ENCODE measurements at places on chromosomes 2 and 18.

DNA sequence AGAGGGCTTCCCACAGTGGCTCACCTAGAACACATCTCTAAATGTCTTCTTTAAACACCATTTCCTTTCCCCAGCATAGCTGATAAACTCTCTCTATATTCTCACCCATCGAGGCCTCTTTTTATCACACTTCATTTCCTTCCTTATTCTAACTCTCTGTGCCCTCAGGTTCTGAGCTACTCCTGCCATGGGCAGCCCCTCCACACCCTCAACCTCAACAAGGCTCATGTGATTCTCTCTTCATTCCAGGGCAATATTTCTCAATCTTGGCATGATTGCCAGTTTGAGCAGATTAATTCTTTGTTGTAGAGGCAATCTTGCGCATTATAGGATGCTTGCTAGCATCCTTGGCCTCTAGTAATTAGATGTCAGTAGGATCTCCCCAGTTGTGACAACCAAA lies 999.1 kb downstream of the TSN start:
- DNase-seq: no peak

GRCh38 chr2:8714283-8714682 lies 32.4 kb downstream of the ID2 start:
- no peak for DNase-seq

- DNase-seq: no peak
Measured at GRCh38 chr18:41936471-41937134, 18.4 kb upstream of the PIK3C3 start.

DNA sequence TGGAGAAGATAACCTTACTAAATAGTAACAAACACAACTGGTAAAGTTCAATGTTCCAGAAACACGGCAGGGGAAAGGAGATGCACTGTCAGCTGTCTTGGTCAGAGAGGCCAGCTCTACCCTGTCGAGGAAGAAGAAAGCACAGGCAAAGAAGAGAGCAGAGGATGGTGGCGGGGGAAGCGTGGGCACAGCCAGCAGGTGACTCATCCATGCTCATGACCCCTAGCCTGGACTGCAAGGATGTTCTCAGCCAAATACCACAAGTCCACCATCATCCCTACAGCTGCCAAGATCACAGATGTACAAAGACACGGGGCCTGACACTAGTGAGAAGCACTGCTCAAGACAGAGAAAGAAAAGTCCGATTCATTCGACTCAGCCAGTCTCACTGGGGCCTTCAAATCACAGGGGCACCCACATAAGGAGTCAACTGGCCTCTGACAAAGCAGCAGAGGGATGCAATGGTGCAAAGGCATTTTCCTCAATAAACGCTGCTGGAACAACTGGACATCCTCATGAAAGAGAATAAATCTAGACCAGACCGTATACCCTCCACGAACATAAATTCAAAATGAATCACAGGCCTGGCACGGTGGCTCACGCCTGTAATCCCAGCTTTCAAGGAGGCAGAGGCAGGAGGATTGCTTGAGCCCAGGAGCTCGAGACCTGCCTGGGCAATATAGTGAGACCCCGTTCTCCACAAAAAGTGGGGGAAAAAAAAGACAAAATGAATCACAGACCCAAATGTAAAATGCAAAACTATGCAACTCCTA lies 5.6 kb downstream of the DTYMK start:
- peak; percentile 97 for DNase-seq

DNA sequence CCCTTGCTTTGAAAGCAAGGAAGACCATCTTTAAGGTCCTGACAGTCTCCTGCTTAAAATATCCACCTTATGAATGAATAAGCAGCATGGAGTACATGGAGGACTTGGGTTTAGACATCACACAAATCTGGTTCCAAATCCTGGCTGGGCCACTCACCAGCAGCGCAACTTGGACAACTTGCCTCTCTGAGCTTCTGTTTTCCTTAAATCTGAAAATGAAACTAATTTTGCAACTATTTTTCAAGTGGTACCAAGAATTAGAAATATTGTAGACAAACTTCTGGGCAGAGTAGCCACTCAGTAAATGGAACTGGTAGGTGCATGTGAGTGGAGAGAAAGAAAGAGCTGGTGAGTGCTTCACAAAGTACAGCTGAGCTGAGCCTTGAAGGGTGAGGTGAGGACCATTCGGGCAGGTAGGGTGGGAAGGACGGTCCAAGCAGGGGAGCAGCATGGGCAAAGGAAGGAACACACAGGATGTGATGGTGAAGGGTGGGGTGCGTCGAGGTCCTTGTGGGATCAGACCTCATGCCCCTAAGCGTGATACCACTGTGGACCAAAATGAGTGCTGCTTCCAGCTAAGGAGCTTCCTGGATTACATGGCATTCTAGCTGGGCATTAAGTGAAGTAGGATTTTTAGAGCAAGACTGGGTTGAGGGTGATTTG lies 14.4 kb upstream of the TET3 start:
- no peak for DNase-seq

DNA sequence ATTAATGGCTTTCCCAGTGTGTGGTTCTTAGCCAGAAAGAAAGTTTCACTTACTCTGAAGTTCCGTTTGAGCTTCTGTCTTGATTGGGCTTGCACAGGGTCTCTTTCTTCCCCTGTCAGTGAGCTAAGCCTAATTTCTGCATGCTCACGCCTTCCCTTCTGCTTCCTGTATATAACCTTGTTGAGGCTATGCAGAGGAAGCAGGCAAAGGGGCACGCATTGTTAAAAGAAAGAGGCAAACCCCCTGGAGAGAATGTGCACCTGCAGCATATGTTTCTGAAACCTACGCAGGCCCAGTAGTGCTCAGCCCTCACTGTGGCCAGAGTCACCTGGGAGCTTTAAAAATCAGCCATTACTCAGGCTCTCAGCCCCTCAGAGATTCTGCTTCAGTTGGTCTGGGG lies 14.5 kb upstream of the PLA2R1 start:
- no peak for DNase-seq

DNA sequence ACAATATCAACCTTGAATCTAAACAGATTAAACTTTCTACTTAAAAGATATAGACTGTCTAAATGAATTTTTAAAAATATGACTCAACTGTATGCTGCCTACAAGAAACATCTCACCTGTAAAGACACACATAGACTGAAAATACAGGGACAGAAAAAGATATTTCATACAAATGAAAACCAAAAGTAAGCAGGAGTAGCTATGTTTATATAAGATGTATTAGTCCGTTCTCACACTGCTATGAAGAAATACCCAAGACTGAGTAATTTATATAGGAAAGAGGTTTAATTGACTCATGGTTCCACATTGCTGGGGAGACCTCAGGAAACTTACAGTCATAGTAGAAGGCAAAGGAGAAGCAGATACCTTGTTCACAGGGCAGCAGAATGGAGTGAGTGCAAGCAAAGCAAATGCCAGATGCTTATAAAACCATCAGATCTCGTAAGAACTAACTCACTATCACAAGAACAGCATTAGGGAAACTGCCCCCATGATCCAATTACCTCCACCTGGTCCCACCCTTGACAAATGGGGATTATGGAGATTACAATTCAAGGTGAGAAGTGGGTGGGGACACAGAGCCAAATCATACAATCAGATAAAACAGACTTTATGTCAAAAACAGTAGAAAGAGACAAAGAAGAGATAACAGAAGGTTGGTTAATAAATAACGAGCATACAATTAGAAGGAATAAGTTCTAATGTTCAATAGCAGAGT lies 214.4 kb upstream of the SLC39A10 start:
- no peak for DNase-seq

- DNase-seq: no peak
Measured at GRCh38 chr2:105112345-105112744, 74.5 kb downstream of the MRPS9 start.

- no peak for DNase-seq
Measured at GRCh38 chr2:127071901-127072328, 35.0 kb downstream of the BIN1 start.

- no peak for DNase-seq
Measured at GRCh38 chr2:37453027-37453426, 108.6 kb downstream of the QPCT start.
